ENCODE measurements at places on chromosomes 7 and 10.

DNA sequence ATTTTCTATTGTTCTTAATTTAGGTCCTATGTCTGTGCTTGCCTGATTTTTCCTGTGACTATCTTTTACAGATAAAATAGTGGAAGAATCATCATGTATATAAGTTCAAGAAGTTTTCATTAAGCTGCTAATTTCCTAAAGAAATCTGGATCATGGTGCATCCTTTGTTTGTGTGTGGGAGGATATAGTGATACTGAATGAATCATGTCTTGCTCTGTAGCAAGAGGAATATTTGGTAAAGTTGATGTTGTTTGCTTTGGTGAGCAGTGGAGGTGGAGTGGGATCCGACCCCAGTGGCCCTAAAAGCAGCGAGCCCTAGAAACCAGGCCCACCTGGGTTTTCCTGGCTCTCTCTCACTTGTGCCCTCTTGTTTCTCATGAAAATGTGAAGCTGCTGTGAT lies 83.7 kb downstream of the CCNY start:
- no peak for DNase-seq

GRCh38 chr10:33423154-33423529 lies 88.7 kb upstream of the NRP1 start:
- DNase-seq: no peak

DNA sequence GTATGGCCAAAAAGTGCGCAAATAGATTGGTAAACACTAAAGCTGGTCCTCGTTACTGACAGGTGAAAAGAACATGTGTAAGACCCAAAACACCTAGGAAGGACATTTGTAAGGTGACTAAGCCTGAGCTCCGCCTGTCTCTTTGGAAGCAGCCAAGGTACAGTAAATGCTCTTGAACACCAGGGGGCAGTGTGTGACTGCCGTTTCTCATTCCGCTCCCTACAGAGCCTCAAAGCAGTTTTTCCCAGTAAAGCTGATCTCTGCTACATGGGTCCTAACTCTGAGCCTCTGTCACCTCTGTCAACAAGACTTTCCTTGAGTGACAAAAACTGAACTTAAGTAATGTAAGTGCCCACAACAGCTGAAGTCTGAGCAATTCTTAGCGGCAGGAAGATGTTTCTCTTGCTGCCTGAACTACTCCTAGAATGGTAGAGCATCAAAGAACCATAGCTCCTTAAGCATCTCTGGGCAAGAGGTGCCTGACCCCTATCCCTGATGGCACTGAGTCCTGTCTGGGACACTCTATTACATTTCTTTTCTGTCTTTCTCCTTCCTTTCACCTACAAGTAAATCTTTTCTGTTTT lies 238.0 kb upstream of the INHBA start:
- peak; percentile 57 for DNase-seq

GRCh38 chr7:47299496-47299895 lies 282.4 kb downstream of the TNS3 start:
- DNase-seq: no peak

- no peak for DNase-seq
These were observed 78.9 kb downstream of the TMEM106B start for GRCh38 chr7:12289996-12290395.

- DNase-seq: no peak
These were observed 103.4 kb downstream of the SDK1 start for GRCh38 chr7:3404501-3404900.

DNA sequence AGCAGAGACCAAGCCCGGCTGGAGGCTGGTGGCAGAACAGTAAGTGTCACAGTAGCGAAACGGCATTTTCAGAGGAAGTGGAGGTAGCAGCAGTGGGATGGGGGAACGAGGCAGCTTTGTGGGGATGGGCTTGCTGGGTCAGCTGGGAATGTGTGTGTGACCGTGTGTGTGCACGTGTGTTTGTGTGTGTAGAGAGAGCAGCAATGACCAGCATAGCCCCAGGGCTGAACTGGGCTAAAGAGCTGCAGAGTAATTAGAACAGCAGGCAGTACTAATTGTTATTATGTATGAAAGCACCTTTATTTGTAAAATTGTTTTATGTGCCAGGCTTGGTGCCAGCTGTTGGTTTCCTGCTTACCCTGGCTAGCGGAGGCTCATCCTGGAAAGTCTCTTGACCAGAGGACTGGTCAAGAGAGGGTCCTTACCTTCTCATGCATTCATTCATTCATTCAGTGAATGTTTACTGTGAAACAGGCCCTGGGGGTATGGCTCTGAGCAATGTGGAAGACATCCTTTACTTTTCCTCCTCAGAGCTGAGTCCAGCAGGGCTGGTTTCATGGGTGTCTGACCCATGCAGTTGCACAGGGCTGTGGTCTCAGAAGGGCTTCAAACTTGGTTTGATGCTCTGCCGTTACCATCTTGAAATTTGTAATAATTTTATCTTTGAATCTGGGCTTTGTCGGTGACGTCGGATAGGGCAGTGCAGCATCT lies 184.6 kb downstream of the SEC23IP start:
- DNase-seq: no peak

DNA sequence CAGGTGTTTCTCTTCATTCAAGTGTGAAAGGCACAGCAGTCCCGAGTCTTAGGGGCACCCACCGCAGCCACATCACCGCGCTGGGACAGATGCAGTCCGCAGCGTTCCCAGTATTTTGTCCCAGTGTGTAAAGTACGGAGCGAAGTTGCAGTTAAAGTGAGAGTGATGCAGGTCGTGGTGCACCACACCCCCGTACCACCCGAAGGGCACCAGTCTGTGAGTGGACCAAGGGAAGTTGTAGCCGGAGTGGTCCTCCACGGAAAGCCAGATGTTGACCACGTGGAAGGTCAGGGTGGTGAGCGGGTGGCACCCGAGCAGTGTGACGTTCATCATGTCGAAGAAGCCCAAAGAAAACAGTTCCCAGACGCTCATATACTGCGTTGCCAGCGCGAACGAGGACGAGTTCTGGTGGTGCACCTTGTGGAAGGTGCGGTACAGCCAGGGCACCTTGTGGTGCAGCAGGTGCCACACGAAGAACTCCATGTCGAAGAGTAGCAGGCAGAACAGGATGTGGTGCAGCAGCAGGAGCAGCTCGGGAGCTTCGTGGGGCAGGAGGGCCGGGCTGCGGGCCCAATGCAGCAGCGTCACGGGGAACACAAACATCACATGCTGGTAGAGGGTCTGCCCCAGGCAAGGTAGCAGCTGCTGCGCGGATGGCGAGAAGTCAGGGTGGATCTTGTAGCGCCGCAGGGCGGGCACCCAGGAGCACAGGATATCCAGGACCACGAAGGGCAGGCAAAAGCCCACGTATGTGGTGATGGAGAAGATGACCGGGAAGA lies 526 bp downstream of the CH25H start:
- DNase-seq: peak; percentile 27

DNA sequence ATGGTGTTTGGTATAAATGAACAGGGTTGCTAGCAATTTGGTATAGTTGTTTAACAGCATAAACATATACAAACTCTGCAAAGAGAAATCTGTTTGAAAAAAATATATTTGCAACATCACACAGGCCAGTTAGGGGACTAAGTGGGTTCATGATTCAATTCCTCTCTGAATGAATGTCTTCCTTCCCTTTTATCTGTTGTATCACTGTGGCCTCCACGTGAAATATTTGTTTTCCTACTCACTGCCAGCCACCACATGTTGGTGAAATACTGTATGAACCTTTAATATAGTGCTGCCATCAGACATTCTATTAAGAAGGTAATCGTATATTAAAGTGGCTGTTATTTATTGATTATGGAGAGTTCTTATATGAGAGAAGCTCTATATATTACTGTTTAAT lies 157.0 kb downstream of the ARID5B start:
- DNase-seq: no peak

DNA sequence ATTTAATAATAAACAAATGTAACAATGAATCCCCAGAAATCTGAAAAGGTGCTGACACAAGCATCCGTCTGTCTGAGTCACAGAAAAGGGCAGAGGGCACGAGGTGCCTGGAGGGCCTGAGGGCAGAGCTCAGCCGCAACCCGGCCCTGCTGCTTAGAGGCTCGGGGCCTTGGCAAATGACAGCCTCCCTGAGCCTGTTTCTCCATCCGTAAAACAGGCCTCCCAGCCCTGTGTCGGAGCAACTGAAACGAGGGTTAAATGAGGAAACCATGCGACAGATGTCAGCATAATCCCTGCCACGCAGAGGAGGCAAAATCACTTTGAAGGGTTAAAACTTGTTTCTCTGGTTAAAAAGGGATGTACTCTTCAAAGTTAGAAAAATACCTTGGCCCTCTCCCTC lies 24.9 kb downstream of the NUDT1 start:
- no peak for DNase-seq

GRCh38 chr10:127790066-127790624 lies 53.2 kb downstream of the FOXI2 start:
- DNase-seq: no peak

- no peak for DNase-seq
These were observed 3.8 kb upstream of the HOXA4 start for GRCh38 chr7:27134392-27134791.

DNA sequence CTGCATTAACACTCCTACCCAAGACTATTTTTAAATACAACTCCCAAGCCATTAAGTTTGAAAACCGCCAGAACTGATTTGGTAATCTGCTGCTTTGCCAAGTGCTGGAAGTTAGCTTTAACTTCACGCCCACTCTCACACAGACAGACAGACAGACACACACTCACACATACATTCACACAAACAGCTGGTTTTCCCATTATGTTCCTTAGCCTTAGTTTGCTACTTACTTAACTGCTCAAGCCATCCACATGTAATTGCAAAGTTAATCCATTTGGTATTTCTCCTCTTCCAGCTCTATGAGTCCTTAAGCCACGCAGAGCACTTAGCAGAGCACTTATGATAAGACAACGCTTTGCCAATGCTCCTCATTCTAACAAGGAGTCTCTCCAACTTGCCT lies 8.3 kb downstream of the COBL start:
- DNase-seq: no peak

DNA sequence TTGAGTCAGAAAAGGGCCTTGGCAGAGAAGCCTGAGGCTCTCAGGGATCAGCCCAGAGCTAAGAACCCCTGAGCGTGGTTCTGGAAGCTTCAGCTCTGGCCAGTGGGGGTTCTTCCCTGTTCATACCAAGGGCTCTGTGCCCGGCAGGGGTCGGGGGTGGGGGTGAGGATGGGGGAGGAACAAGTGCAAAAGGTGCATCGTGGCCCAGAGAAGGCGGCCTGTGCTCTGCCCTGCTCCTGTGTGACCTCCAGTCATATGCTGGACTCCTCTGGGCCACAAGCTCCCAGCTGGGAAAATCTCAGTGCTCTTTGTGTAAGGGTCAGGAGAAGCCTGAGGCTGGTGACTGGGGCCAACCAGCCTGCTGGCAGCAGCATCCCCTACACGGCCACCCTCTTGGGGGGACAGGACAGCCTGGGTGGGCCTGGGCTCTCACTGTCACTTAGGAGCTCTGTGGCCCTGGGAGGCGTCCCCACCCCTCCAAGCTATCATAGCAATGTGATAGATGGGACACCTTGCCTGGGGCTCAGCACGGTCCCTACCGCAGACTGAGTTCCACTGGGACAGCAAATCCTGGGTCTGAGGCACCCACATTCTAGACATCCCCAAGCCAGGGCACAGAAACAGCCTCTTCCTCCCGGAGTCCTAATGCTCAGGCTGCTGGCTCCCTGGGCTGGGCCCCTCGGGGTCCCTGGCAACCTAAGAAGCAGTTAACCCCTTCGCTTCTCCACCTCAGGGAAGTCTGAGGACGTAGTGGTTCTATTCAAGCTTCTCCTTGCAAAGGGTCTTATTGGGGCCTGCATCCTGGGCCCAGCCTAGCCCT lies 2.5 kb downstream of the MMRN2 start:
- no peak for DNase-seq

DNA sequence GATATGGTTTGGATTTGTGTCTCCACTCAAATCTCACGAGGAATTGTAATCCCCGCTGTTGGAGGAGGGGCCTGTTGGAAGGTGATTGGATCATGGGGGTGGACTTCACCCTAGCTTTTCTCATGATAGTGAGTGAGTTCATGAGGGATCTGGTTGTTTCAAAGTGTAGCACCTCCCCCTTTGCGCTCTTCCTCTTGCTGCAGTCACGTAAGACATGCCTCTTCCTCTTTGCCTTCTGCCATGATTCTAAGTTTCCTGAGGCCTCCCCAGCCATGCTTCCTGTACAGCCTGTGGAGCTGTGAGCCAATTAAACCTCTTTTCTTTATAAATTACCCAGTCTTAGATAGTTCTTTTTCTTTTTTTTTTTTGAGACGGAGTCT lies 17.1 kb downstream of the CDNF start:
- DNase-seq: no peak

DNA sequence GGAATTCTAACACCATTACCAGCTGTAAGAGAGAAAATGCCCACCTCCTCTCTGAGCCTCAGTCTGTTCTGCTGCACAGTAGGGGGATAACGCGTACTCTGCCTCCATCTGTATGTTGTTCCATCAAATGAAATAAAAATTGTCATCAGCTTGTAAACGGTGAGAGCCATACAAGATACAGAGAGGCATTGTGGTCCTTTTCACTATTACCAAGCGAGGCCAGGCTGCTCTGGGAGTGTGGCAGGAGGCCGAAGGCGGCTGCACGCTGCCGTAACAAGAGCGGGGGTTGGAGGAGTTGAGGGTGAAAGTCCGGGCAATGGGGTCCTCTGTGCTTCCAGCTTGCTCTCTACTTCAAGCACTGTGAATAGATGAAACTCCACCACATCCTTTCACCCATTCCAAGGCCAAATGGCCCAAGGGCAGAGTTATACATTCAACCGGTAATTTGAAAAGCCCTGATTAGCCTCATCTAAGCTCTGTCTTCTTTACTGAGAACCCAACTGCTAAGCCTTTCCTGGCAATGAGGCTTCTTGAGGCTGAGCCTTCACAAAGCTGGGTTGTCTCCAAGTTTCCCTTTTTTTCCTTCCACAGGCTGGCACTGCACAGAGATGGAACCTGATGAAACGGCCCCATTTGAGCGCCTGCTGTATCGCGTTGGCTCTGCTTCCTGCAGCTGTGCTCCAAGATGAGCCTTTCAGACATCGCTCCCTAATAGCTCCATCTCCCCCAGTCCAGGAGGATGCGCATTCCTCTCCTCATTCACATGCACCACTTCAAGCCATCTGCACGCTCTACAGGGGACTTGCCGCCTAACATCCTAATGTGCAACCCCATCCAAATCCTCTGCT lies 47.2 kb downstream of the PYROXD2 start:
- DNase-seq: no peak

GRCh38 chr10:125208854-125209565 lies 48.6 kb upstream of the CTBP2 start:
- DNase-seq: no peak

- no peak for DNase-seq
These were observed 255.1 kb downstream of the XPNPEP1 start for GRCh38 chr10:109668154-109668665.

GRCh38 chr7:109694149-109695071 lies 1124.7 kb downstream of the DNAJB9 start:
- no peak for DNase-seq

GRCh38 chr7:18102576-18102975 lies 74.9 kb upstream of the PRPS1L1 start:
- DNase-seq: no peak
